Stimulated activated CD8-positive, alpha-beta memory T cell treated with anti-CD3 and anti-CD28 coated beads, Interleukin-7, amount 100 ng/mL, for 1 hour (primary cell): ENCODE measurements at places on chromosomes 7 and 10.

DNA sequence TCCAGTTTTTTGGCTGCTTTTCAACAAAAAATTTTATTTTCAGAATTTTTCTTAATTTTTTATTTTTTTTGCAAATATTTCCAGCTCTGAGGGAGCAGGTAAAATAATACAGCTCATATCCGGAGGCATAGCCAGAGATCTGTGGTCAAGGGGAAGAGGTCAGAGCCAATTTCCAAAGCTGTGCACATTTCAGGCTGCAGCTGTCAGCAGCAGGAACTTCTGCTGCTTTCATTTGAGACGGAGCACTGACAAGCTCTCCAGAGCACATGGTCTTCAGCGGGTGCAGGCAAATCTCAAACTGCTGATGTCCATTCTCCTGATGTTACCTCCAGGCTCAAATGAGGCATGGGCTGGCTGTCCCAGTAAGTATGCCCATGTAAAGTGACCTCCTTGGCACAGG is 31.1 kb downstream of the SLC26A4 start:
- no peak for DNase-seq

DNA sequence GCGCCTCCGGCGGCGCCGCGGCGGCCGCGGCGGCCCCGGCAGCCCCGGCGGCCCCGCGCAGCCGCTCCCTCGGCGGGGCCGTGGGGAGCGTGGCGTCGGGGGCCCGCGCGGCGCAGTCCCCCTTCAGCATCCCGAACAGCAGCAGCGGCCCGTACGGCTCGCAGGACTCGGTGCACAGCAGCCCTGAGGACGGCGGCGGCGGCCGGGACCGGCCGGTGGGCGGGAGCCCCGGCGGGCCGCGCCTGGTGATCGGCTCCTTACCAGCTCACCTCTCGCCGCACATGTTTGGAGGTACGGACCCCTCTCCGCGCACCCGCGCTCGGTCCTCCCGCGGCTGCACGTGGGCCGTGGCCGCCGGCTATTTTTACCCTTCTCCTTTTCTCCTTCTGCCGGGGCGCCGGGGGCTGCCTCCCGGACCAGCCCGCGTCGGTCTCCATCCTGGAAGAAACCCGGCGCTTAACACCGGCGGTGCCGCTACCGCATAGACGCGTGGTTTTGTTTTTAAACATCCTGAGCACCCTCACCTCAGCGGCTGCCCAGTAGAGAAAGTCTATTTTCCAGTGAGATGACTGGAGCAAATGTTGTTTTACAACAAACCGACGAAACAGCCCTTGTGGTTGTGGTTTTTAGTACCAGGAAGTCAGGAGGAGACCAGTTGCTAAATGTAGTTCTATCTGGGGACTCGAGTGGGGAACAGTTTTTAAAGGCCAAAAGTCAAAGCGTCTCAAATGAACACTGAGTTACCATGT is 1.3 kb downstream of the ZNRF2 start:
- peak; percentile 20 for DNase-seq

DNA sequence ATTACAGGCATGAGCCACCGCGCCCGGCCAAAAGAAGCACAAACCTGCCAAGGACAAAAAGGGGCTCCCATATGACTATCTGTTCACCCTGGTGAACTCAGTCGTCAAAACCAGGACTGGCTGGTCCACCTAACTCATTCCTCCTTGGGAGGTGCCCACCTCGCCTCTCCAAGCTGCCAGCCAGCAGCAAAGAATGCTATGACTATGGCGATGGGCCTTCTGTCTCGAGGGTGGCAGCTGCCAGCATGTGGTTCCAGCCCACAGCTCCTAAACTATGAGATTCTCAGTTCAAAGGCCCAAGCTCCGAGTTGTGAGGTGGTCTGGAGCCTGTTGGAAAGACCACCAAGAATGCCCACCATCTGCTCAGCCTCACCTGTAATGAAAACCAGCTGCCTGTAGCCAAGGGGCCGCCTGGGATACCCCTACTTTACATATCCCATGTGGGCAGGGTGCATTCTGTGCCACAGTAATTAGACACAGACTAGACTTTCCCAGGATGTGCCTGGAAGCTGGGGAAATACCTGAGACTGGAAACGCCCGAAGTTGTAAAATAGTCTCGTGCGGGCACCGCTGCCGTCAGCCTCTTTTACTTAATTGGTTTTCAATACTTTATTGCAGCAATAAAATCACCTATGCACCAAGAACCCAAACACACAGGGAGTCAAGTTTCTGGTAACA is 71.1 kb downstream of the ZRANB1 start:
- DNase-seq, result no peak

GRCh38 chr10:60428387-60428737 is 38.7 kb upstream of the ANK3 start:
- no peak for DNase-seq

- DNase-seq, result no peak
Observed at GRCh38 chr7:157271991-157272324, 64.8 kb upstream of the DNAJB6 start.
